ENCODE measurements at places on chromosomes 3 and 15. TPM values are rescaled to one million over a fixed set of nuclear protein-coding genes. Genes with fewer than 3 reads are reported as not detected.

XCR1 gene
- under 0.01 TPM for total RNA-seq

CFAP100 gene
- not detected for total RNA-seq

DNA sequence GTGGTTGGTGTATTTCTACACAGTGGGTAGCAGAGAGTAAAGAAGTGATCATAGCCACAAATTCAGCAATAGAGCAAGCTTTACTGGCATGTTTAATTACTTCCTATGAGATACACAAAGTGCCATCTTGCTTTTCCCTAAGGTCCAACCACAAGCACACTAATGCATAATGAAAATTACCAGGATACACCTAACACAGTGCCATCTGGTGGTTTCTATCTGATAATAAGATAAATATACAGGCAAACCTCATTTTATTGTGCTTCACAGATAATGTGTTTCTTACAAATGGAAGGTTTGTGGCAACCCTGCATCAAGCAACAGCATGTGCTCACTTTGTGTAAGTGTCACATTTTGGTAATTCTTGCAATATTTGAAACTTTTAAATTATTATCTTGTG is 223.0 kb downstream of the NSUN3 start:
- no peak for ATAC-seq

DNA sequence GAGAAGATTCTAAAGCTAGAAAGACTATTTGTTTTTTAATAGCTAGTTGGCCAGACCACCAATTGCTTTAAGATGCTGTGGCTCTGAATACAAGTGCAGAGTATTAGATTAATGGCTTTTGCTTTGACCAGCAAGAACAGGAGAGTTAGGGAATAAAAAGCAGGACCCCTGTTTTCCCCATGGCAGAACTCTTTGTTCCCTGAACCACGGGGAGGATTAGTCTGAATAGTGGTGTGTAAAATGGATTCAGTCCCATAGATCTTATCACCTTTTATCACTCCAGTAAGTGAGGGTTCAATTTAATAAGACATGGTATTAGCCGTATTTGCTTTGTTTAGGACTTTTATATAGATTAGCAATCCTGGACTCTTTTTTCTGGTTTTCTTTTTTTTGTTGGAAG is 562.6 kb upstream of the DPPA4 start:
- no peak for ATAC-seq

GRCh38 chr3:143608966-143609365 is 239.3 kb downstream of the SLC9A9 start:
- peak; percentile 53 for ATAC-seq

DNA sequence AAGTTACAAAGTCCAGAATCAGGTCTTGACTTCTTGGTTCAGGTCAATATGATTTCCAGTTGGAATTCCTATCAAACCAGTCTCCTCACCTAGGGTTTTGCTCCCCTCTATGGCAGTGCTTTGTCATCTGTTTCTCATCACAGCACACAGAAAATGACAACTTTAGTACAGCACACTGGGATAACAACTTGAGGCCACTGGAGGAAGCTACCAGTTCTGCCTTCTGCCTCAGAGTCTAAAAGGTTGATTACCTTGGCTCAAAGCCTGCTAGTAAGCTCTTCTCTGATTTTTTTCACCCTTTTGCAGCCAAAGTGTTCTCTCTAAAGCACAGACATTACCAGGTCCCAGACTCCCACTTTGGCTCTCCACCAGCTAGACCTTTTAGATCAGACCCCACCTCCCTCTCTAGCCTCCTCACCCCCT is 24.8 kb upstream of the TRIM59 start:
- no peak for ATAC-seq

- no peak for ATAC-seq
These were observed 3.6 kb upstream of the TNFAIP8L3 start for GRCh38 chr15:51098331-51098619.

DNA sequence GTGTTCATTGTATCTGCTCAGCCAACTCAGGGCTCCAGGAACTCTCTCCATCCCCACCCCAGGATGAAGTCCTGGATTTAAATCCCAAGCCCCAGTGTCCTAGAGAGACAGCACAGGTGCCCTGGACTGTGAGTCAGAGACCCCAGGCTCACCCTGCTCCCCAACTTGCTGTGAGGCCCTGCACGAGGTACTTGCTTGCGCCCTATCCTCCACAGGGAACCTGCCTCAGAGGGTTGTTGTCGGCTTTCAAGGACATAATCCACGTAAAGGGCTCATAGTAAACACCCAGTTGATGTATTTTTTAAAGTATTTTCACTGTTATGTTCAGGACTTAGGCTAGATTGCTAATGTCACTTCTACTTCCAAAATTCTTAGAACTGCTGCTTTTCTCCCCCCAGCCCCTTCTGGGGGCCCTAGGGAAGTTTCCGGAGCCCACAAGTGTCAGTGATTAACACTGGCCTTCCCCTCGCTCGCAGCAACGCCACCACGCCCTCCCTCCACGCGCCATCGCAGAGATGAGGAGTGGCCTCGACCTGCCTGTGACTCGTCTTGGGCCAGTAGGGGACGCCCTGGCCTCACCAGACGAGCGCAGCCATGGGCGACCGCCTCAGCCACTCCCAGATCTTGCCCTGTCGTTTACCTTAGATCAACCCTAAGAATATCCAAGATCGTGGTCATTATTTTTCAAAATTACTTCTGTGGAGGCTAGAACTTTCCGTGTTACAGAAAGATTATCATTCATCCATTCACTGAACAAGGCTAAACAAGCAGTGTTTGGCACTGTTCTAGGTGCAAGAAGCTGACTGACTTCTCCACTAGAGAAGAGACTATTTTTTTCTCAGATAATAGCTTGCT is 6.0 kb upstream of the SRP14 start:
- ATAC-seq = peak; percentile 95

DNA sequence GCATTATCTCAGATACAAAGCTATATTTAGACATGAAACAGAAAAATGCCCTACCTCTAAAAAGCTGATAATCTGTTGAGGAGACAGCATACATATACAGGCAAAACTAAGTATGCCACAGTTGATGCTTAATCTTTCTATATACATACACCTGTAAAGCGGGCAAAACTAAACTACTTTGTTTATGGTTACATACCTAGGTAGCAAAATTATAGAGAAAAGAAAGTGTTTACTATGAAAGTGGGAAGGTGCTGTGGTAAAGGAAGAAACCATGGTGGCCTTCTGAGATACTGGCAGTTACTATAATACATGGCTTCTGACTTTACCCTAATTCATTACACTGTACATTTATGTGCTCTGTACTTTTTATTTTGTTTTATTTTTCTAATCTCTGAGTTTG is 36.0 kb upstream of the NR1I2 start:
- ATAC-seq = no peak

DNA sequence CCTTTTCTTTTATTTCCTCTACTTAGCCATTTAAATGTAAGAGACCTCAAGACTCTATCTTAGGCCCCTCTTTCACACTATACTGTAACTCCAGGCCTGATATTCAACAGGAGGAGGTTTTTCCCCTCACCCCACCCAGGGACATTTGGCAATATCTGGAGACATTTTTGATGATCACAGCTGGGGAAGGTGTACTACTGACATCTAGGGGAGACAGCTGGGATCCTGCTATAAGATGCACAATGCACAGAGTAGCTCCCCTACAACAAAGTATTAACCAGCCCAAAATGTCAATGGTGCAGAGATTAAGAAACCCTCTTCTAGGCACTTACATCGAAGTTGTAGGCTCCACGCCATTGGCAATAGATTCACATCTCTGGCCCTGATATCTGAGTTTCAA is 517.5 kb upstream of the UBE2E2 start:
- ATAC-seq = no peak

DNA sequence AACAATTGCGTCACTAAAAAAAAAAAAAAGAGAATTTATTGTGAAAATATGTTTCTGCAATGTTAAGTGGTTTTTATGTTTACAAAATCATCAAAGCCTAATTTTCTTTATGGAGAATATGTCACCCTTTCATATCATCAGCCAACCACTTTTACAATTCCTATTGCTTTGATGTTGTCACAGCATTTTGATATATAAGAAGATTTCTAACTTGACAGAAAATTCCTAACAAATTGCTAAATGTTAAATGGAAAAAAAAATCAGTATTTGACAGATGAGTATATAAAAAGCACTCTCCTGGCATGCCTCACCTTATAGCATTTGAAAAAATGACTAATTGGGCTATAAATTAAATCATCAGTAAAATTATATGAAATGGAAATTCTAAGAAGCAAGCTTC is 1457.3 kb upstream of the ALCAM start:
- ATAC-seq = no peak
